ENCODE measurements at places on chromosomes 3 and 15.

DNA sequence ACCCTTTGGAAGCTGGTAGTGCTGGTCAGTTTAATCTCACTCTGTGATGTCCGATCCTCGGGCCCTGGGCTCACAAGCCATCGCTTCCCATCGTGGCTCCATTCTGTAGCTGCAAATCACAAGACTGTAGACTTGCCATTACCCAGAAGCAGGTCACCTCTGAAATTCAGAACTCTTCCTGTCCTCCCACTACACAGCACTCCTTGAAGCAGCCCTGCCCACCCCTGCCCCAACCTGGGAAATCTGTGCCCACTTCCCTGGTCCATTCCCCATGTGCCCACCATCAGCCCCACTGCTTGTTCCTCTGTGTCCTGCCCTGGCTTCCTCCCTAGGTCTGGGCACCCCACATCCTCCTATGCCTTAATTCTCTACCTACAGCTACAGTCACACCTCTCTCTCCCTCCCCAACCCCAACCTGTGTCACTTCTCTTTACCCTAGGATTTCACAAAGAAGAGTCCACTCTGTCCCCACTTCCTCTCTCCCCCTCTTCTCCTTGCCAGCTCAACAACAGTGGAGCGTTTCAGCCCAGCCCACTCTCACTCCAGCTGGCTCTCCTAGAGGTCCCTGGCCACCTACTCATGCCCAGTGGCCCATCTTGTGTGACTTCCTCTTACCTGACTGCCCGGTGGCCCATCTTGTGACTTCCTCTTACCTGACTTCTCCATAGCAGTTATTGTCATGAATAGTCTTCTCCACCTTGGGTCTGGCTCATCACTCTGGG lies 8.3 kb downstream of the ZNF710 start:
- H3K4me3 ChIP-seq, result no peak overlapping the region
- H3K27ac ChIP-seq, result no peak overlapping the region
- peaks cover 6% of the 10 kb centered on the region for H3K36me3 ChIP-seq
- no peak for DNase-seq
- peaks cover 8% of the 10 kb centered on the region for H3K4me1 ChIP-seq
- no peaks in the 10 kb centered on the region for H3K27me3 ChIP-seq

- no peak overlapping the region for H3K4me3 ChIP-seq
- DNase-seq, result no peak
- peaks cover 39% of the 10 kb centered on the region for H3K27me3 ChIP-seq
These were observed 112.5 kb downstream of the SRGAP3 start for GRCh38 chr3:9136746-9137465.

DNA sequence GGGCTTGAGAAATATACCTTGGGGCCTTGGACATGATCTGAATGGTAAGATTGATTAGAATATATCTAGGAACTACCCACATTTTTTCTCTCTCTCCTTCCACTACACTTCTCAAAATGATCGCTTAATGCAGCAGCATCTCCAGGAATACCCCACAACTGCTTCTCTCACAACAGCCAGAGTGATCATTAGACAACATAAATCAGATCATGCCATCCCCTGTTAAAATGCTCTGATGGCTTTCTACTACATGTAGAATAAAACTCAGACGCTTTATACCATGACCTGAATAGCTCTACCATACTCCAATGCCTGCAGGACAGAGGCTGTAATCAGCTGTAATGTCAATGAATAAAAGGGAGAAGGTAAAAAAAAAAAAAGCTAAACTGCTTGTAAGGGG lies 451.4 kb downstream of the MECOM start:
- H3K27ac ChIP-seq, result no peak overlapping the region
- H3K4me1 ChIP-seq, result no peaks in the 10 kb centered on the region
- H3K36me3 ChIP-seq, result no peaks in the 10 kb centered on the region
- no peak overlapping the region for H3K4me3 ChIP-seq

DNA sequence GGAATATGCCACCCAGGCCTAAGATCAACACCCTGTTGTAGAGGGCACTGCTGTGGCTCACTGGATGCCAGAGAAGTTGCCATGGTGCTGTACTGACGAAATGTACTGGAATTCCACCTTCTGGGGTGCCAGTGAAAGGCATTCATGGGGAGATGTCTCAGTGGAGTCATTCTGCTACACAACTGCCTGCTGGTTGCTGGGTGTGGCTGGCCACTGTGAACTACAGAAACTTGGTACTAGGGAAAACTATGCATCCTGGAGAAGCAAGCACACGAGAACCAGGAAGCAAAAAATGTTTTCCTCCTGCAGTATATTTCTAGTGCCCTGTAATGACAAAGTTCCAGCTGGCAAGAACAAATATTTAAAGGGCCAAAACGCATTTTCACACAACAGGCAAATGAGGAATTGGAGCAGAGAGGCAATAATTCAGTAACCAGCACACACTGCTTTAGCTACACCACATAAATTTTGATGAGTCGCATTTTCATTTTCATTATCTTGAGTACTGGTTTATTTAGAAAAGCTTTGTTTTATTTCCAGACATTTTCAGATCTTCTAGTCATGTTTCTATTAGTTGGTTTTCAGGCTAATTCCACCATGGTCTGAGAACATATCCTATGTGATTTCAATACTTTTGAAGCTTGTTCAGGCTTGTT lies 18.3 kb upstream of the RFX7 start:
- H3K27me3 ChIP-seq, result no peaks in the 10 kb centered on the region
- no peak overlapping the region for H3K27ac ChIP-seq
- H3K4me1 ChIP-seq, result no peaks in the 10 kb centered on the region
- H3K4me3 ChIP-seq, result no peak overlapping the region

- no peaks in the 10 kb centered on the region for H3K27me3 ChIP-seq
- H3K4me3 ChIP-seq, result no peak overlapping the region
- H3K27ac ChIP-seq, result no peak overlapping the region
These were observed 12.4 kb downstream of the GNB4 start for GRCh38 chr3:179438841-179439240.

DNA sequence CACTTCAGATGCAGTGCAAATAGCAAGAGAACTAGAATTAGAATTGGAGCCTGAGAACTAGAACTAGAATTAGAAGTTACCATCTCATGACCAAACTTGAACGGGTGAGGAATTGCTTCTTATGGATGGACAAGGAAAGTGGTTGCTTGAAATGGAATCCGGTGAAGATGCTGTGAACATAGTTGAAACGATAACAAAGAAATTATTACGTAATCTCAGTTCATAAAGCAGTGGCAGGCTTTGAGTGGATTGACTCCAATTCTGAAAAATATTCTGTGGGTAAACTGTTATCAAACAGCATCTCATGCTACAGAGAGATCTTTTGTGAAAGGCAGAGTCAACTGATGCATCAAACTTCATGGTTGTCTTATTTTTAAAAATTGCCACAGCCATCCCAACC lies 48.0 kb upstream of the GSK3B start:
- no peak overlapping the region for H3K4me3 ChIP-seq
- H3K36me3 ChIP-seq, result no peaks in the 10 kb centered on the region
- no peak for DNase-seq
- no peak overlapping the region for H3K27ac ChIP-seq
- H3K27me3 ChIP-seq, result no peaks in the 10 kb centered on the region

GRCh38 chr3:21446027-21446426 lies 305.0 kb downstream of the ZNF385D start:
- H3K27me3 ChIP-seq, result no peaks in the 10 kb centered on the region
- H3K27ac ChIP-seq, result no peak overlapping the region
- peaks cover 11% of the 10 kb centered on the region for H3K36me3 ChIP-seq
- H3K4me3 ChIP-seq, result no peak overlapping the region

DNA sequence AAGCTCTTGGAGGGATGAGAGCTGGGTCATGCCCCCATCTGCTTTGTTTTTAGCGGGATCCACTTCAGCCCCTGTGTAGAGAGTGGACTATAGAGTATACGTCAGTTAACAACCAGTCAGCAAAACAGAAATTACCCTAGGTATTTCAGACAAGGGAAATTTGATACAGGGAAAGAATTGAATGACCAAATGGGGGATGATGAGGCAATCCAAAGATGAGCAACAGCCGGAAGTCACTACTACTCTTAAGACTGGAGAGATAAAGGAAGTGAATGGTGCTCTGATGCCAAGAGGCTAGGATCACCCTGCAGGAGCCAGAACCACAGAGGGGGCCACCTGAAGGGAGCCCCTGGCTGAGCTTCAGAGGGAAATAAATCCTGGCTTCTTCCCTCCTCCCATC lies 1.7 kb upstream of the GPR62 start:
- peaks cover 42% of the 10 kb centered on the region for H3K36me3 ChIP-seq
- H3K4me3 ChIP-seq, result no peak overlapping the region
- peak; percentile 59 for DNase-seq
- peaks cover 4% of the 10 kb centered on the region for H3K27me3 ChIP-seq
- no peak overlapping the region for H3K27ac ChIP-seq
